AG09319 (cell line): ENCODE measurements at places on chromosomes 3 and 15.

DNA sequence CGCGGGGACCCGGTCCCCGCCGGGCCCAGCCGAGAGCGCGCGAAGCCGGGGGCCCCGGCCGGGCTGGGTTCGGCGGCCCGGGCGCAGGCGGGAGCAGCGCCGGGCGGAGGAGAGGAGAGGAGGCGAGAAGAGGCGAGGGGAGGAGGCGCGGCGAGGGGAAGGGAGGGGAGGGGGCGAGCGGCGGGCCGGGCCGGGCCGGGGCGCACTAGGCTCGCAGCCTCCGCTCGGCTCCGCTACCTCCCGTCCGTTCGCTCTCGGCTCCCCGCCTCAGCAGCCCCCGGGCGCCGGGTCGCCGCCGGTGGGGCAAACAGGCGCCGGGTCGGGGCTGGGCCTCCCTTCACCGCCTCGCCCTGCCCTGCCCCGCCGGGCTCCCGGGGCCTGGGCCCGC is 351 bp downstream of the INSYN1 start:
- no peak for DNase-seq

DNA sequence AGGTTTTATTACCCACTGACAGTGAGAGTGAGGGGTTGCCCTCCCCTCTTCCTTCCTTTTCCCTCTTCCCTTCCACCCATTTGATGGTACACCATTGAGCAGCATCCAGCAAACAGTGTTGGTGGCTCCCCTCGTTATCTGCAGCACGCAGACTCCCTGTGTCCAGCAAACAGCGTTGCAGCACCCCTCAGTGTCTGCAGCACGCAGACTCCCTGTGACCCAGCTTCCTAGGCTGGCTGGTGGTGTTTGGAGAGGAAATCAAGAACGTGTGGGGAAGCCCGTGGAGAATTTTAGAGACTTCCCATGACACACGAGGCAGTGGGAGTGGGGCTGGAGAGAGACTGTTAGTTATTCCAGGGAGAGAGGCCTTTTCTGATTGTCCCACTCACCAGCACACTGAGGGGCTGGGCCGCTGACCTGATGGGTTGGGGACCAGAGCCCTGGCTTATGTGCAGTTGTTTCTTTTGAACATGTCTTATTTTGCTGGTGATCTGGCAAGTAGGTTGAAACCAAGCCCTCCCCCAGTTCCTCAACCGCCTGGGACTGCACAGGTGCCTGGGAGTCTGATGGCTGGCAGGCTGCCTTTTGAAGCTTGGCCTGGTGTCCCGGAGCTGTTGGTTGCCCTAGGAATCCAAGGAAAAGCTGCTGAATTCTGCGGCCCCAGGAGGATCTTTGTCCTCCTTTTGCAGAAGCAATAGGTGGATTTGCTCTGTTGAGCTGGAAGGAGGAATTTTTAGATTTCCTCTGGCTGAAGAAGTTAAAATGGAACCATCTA is 19.0 kb downstream of the APBA2 start:
- no peak for DNase-seq

DNA sequence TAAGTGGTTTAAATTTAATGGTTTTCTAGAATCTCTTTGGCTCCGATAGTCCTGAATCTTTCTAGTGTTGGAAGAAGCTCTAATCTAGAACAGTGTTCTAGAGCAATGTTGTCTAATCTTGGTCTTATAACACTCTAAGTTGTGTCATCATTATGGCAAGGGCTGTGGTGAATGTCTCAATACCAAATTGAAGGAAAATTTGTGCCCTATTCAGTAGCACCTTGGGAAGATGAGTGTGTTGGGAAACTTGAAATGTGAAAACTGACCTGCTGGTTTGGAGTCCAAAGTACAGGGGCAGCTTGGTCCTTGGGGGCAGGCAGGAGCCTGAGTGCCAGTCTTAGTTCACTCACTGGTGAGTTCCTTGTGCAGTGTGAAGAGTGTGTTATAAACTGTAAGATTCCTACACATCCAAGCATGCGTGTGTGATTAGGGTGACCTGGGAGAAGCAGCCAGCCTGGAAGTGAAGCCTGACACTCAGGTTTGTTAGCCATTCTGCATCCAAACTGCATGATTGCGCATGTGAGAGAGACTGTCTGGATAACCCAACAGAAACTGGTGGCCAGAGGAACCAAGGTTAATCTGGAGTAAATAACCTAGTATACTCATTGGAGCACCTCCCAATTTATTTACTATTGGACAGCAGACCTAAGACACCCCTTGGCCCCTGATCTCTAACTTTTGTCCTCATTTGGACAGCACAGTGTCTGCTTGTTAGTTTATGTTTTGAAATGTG is 14.6 kb downstream of the ZNF592 start:
- no peak for DNase-seq

GRCh38 chr3:19149368-19149767 is 1.1 kb downstream of the KCNH8 start:
- no peak for DNase-seq

- DNase-seq: no peak
Observed at GRCh38 chr15:70344666-70345065, 246.9 kb upstream of the TLE3 start.

- no peak for DNase-seq
Observed at GRCh38 chr3:47949979-47950378, 66.2 kb downstream of the MAP4 start.
